ENCODE measurements at places on chromosomes 1 and 21.

DNA sequence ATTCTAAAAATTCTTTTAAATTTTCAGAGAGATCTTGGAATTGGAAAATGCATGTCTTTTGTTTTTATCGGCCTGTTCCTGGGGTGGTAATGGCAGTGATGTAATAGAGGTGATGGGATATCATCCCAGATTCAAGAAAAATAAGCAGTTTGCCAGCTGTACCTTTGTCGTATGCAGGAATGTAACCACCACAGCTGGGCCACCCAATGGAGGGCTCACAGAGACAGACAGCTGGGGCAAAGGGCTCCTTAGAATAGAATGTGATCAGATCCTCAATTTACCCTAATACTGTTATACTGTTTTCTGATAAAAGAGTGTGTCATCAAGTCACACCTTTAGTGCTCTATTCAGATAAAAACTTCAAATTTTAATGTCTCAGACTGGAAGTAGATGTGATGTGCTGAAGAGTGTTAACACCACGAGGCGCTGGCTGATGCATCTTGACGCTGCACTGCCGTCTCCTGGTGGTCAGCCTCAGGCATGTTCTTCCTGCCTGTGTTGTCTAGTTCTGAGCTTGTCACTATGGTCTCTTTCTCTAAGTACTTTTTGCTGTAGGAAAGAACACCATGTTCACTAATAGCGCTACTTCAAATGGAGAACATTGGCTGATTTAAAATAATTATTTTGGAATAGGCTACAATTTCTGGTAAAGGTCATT is 78.8 kb downstream of the C1orf21 start:
- no peak for DNase-seq

DNA sequence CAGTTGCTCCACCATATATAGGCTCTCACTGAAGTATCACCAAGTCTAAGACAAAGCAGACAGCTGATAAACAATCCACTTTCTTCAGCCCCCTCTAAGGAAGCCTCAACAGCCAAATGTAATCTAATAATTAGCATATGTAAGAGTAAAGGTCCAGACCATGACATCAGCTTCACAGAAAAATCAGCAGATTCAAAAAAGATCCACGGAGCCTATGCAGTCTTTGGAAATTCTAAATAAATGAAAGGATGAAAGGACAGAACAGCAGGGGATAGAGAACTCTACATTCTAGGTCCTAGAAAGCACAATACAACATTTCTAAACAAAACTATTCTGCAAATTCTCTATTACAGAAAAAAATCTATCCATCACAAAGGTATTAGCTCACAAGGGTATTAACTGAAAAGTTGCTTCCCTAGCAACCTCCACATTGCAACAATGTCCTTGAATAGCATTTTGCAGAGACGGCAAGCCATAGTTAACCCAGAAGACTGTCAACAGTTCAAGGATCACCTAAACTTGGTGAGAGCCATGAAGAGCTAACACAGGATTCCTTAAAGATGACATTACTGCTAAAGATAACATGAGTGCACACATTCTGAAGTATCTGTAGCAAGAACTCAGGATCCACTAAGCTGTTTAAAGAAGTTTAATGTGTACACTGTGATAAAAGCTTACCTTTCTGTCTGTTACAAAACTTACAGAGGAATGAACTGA is 74.3 kb downstream of the SIPA1L2 start:
- no peak for DNase-seq

DNA sequence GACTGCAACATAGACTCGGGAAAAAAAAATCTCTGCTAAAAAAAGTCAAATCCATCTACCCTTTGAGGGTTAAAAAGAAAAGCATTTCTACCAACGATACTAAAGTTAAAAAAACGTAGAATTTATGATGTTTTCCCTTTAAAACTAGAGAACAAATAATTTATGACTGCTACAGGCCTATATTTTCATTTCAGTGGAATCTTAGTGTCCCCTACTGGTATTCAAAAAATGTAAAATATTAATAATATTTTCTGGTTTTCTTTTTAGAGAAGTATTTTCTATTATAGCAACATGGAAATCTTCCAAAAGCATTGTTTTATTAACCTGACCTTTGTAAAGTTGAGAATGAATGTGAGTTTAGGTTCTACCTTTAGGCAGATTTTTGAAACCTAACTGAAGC is 1582.2 kb downstream of the MRPL39 start:
- no peak for DNase-seq

DNA sequence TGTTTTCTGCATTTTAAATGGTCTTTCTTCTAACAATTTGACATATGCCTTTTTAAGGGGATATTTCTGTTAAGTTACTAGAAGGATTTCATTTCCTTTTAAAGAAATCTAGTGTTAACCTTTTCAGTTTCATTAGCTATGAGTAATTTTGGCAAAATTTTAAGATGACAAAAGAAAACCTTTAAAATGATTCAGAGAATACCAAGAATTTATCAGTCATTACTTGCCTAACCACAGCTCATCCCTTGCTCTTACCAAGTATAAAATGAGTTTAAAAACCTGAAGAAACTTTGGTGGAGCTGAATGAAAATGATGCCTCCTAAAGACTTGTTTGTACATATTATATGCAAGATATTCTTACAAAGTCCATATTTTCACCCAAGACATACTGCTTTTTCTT is 101.7 kb downstream of the NEK7 start:
- DNase-seq = no peak

GRCh38 chr1:198497326-198498102 is 43.0 kb downstream of the ATP6V1G3 start:
- no peak for DNase-seq

DNA sequence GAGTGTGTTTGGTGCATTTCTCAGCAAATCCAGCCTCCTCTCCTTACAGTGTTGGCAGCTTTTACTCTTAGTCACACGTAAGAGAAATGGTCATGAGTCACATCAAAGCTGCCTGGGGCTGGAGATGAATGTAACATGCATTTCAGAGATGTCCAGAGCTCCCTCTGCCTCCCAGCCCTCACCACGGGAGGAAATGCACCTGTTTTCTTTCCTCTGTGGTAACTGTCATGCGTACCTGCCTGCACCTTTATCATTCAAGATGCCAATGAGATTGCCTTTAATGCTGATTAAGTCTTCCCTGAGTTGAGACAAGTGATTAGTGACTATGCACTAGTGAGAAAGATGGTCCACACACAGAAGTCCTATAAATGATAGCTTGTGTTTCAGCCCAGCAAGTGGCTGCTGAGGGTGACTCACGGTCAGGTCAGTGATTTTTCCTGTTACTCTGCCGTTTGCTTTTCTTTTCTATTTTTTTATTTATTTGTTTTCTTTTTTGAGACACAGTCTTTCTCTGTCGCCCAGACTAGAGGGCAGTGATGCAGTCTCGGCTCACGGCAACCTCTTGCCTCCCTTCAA is 277.3 kb upstream of the FMN2 start:
- DNase-seq = no peak

GRCh38 chr21:26818906-26819305 is 26.3 kb downstream of the ADAMTS1 start:
- DNase-seq = no peak

- no peak for DNase-seq
Observed at GRCh38 chr1:201217851-201218250, 27.2 kb downstream of the IGFN1 start.

GRCh38 chr1:203652724-203653461 is 26.3 kb downstream of the ATP2B4 start:
- no peak for DNase-seq

DNA sequence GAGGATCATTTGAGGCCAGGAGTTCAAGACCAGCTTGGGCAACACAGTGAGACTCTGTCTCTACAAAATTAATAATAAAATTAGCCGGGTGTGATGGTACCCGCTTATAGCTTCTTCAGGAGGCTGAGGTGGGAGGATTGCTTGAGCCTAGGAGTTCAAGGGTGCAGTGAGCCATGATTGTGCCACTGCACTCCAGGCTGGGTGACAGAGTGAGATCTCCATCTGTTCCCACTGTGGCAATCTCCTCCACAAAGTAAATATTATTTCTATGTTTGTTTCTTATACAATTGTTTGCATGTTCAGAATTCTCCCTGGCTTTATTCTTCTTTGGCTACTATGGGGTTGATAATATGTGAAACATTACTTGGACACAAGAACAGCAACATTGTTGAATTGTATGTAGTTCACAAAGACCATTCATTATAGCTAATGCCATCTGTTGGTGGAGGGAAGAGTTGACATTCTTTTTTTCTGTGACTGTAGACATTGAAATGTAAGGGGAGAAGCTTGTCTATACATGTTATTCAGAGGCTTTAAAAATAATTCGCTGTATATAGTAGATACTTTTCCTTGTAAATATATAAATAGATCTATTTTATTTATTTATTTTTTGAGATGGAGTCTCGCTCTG is 47.8 kb upstream of the SRSF10 start:
- no peak for DNase-seq

DNA sequence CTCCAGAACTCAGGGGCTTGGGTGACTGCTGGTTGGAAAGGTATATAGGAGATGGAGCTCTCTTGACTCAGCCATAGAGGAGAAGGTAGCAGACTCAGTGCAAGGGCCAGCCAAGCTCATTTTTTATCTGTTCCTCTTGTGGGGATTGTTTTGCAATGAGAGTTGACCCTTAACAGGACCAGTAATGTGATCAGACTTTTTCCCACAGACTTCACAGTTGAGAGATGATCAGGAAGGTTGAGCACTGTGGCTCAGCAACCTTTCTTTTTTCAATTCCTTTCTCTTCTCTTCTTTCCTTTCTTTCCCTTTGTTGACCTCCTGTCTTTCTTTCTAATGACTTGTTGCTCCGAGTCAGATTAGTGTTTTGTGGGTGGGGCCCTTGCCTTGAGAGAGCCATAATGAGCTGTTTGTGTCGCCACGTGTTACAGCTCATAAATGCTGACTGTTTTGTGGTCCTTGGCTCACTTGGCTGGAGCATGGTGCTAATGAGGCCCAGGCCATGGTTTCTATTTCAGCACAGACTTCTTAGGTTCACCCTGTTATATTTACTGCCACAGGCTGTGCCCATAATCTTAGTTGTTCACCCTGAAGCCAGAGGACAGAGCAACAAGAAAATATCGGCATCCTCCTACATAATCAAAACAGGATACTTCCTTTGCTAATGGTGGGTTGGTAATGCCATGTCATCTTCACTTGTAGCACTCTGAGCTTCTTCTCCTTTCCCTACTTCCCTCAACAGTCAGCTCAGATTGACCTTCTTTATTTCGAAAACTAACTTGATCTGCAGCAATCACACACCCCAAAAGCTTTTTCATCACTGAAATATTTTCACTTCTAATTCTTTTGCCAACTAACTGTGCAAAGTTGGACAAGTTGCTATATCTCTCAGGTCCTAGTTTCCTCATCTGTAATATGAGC is 13.9 kb downstream of the ADAM30 start:
- no peak for DNase-seq

- DNase-seq = no peak
Observed at GRCh38 chr1:152932170-152932811, 14.7 kb upstream of the SPRR5 start.

DNA sequence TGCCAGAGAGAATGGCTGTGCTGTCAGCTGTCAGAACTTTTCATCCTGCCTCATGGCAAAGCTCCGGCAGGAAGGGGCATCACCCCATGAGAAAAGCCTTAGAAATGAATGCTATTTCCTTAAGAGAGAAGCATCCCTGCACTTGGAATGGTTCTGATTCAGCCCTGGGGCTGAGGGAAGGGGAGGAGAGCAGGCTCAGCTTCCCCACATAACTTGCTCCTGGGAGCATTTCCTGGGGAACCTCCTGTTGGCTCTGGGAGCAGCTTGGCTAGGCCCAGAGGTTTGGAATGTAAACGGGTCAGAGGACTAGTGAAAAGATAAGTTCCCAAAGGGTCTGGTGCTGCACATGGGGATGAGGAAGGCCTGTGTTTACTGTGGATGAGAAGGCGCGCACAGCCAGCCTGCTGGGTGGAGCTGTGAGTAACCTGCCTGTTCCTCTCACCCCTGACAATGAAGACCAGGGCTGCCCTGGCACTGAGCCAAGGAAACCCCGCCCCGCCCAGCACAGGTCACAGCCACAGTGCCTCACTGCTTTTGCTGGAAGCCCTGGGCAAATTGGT is 5.0 kb downstream of the PRELP start:
- DNase-seq = peak; percentile 97

DNA sequence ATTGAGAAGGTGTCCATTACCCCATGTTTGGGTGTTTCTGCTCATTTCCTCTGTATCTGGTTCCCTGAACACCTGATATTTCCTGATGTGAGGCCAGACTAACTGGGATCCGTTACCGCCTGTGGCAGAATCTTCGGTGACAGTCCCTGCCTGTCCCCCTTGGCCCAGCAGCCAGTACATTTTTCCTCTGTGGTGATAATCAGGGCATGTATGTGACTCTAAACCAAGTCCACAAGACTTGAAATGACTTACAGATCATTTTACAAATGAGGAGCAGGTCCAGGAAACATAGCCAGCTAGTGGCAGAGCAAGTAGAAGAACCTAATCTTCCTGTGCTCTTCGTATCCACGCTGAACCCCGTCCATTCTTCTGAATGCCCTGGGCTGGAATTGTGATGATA is 143.5 kb upstream of the IPO9 start:
- DNase-seq = no peak

DNA sequence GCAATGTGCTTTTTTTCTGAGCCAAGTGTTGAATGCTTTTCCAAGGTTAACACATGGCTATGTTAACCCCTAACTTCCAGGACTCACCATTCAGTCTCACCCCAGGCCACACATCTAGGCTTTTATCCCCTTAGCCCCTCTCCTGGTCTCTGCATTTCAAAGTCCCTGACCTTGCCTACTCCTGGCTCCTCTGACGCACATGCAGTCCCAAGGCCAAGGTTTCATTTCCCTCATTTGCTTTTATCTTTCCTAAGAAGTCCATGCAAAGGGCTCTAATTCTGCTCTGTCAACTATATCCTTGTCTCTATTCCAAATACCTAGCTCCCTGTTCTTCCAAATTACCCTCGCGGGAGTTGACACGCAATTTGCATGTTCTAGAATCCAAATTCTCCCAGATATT is 25.4 kb downstream of the SLC30A10 start:
- no peak for DNase-seq

GRCh38 chr1:14568716-14569355 is 29.6 kb upstream of the KAZN start:
- no peak for DNase-seq

- DNase-seq = no peak
Observed at GRCh38 chr1:200493344-200493743, 83.5 kb upstream of the ZNF281 start.

GRCh38 chr1:27544834-27545233 is 54.9 kb upstream of the WASF2 start:
- no peak for DNase-seq

GRCh38 chr1:8343464-8344001 is 25.6 kb downstream of the SLC45A1 start:
- peak; percentile 65 for DNase-seq

DNA sequence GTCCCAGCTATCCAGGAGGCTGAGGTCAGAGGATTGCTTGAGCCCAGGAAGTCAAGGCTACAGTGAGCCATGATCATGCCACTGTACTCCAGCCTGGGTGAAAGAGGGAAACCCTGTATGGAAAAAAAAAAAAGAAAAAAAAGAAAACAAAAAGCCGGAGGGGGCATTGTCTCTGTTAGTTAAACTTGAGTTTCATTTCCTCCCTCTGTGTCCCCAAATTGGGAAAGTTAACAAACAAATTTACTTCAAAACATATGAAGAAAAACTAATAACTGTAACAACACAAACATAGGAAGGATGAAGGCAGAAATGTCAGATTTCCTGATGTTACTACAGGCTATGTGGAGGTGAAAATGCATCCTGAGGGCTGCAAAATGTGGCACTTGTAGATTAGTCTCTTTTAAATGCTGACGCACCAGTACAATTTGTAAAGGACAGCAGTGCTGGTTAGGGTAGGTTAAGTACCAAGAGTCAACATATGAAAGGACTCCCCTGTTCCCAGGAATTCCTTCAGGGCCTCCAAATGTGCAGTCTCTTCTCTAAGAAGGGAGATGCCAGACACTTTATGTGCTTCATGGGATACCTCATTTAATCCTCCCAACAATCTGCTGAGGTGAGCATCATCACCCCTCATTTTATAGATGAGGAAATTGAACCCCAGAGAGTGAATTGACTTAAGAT is 52.9 kb downstream of the DEGS1 start:
- no peak for DNase-seq

Data from lower leg skin (tissue), 4 donors.